Psoas muscle (tissue), 8 donors: ENCODE measurements at places on chromosomes 7 and 10. TPM values are rescaled to one million over a fixed set of nuclear protein-coding genes. Genes with fewer than 3 reads are reported as not detected.
A peak's percentile ranks its signal among the peaks of the same experiment; 100 is the strongest.

Gene LMOD2
- 6.9 TPM for polyA plus RNA-seq

Gene POU6F2
- polyA plus RNA-seq = not detected

GRCh38 chr7:128443831-128444600 is 11.7 kb upstream of the HILPDA start:
- H3K27me3 ChIP-seq = no peaks in the 10 kb centered on the region
- no peak for DNase-seq
- no peak overlapping the region for H3K27ac ChIP-seq
- H3K36me3 ChIP-seq = no peaks in the 10 kb centered on the region
- no peak overlapping the region for H3K4me3 ChIP-seq

DNA sequence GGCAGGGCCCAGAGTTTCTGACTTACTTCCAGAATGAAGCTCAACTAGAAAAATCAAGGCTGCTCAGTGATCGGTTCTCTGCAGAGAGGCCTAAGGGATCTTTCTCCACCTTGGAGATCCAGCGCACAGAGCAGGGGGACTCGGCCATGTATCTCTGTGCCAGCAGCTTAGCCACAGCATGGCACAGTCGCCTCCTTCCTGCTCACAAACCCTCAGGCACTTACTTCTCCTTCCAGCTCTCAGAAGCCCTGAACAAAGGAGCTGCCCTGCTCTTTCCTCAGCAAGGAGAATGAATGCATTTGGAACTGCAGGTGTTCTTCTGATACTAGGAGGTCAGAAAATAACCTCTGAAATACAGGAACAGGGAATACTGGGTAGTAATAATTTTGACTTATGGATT is 219.7 kb upstream of the PRSS1 start:
- no peak for DNase-seq
- H3K4me1 ChIP-seq = no peaks in the 10 kb centered on the region
- no peaks in the 10 kb centered on the region for H3K36me3 ChIP-seq
- no peak overlapping the region for H3K27ac ChIP-seq
- H3K27me3 ChIP-seq = peaks cover 13% of the 10 kb centered on the region

GRCh38 chr10:50987934-50988333 is 86.4 kb upstream of the PRKG1 start:
- H3K27me3 ChIP-seq = no peaks in the 10 kb centered on the region
- no peak for DNase-seq
- H3K4me1 ChIP-seq = no peaks in the 10 kb centered on the region
- H3K4me3 ChIP-seq = no peak overlapping the region
- peak overlapping the region; percentile 95 for H3K27ac ChIP-seq
- H3K36me3 ChIP-seq = no peaks in the 10 kb centered on the region

- no peaks in the 10 kb centered on the region for H3K27me3 ChIP-seq
- H3K4me3 ChIP-seq = no peak overlapping the region
- peaks cover 11% of the 10 kb centered on the region for H3K4me1 ChIP-seq
- DNase-seq = no peak
- no peak overlapping the region for H3K27ac ChIP-seq
Measured at GRCh38 chr10:79468841-79469585, 23.6 kb upstream of the ZCCHC24 start.

GRCh38 chr7:128136215-128136597 is 104.9 kb upstream of the LEP start:
- peak overlapping the region; percentile 66 for H3K4me3 ChIP-seq
- no peaks in the 10 kb centered on the region for H3K36me3 ChIP-seq
- no peak for DNase-seq
- no peaks in the 10 kb centered on the region for H3K27me3 ChIP-seq

- H3K27ac ChIP-seq = no peak overlapping the region
- no peak overlapping the region for H3K4me3 ChIP-seq
- no peaks in the 10 kb centered on the region for H3K36me3 ChIP-seq
- H3K4me1 ChIP-seq = no peaks in the 10 kb centered on the region
- no peaks in the 10 kb centered on the region for H3K27me3 ChIP-seq
Measured at GRCh38 chr7:43735802-43736603, 6.7 kb upstream of the COA1 start.
